ENCODE measurements at places on chromosomes 1 and 21. TPM values are rescaled to one million over a fixed set of nuclear protein-coding genes. Genes with fewer than 3 reads are reported as not detected.

DNA sequence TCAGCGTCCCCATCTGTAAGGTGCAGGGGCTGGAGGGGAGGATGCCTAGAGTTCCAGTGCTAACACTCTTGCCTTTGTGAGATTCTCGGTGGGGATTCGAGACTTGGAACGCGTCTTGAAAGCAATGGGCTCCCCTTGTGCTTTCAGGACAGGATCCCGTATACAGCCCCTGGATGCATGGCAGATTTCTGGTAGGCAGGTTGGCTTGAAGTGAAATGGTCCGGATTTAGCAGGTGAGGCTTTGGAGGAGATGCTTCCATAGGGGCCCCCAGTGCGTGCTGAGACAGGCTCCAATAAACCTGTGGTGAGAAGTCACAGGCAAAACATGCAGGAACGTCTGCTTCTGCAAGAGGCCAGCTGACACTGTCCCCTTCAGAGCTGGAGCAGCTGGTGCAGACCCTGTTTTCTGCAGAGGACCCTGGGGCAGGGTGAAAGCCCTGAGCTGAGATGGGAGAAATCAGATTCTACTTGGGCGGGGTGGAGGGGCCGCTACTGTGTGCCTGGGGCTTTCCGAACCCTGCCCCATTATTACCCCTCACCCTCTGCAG is 270.4 kb downstream of the PTPRU start:
- H3K27me3 ChIP-seq: no peaks in the 10 kb centered on the region
- H3K4me3 ChIP-seq: no peak overlapping the region
- no peak for DNase-seq
- H3K4me1 ChIP-seq: no peaks in the 10 kb centered on the region

DNA sequence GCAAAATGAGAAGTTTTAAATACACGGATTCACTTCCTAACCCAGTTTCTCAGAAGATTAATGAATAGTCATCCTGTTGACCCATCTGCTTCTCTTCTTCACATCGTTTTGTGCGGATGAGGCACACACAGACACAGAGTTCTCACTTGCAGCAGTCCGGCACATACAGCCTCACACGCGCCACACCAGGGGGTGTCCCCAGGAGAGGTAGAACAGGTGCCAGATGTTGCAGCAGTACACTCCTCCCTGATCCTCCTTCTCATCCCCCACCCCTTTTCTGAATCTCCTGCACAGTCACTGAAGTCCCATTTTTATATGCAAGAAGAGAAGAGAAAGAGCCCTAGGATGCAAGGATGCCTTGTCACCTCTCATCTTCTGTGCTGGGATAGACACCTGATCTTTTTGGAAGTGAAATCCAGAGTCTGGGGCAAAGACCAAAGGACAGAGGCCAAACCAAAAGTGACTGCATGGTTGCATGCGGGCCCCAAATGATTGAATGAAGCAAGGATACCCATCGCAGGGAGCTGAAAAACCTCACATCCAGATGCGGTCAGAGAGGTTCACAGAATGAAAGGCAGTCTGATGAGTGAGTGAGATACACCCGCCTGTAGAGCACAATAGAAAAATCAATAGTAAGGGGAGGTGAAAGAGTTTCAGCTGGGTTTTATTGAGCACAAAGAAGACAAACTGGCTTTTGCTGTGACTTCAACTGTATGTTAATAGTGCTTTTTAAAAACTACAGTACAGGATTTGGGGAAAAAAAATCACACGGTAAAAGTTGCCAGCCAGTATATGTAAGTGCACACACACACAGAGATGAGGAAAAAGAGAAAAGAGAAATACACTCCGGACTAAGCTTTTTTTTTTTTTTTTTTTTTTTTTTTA is 28.9 kb downstream of the PBX1 start:
- H3K4me1 ChIP-seq: peaks cover 22% of the 10 kb centered on the region

GRCh38 chr1:24421502-24421901 is 5.9 kb downstream of the NIPAL3 start:
- H3K4me3 ChIP-seq: no peak overlapping the region
- DNase-seq: no peak
- H3K4me1 ChIP-seq: no peaks in the 10 kb centered on the region
- H3K27me3 ChIP-seq: no peaks in the 10 kb centered on the region

DNA sequence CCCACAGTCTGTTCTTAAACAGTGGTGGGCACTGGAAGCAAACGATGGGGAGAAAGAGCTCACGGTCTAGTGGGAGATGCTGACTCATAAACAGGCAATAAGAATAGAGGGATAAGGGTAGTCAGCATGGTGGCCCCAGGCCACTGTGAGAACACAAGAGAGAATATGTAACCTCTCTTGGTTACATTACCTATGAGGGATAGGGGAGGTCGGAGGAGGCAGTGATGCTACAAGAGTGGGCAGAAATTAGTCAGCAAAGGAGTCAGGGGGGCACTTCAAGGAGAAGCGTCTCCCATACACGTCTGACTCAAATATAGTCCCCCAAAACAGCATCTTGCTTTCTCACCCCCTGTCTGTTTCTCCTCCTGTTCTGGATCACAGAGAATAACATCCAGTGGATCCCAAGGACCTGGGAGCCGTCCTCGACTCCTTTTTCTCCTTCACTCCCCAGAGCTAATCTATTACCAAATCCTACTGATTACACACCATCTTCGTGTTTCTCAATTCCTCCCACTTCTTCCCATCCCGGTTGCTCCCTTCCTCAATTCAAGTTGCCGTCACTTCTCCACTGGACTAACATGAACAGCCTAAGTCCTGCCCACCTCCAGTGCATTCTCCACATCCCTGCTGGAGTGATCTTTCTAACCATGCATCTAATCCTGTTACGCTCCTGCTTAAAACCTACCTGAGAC is 2.1 kb downstream of the SLAMF8 start:
- H3K27me3 ChIP-seq: no peaks in the 10 kb centered on the region
- H3K4me3 ChIP-seq: no peak overlapping the region
- no peak overlapping the region for H3K27ac ChIP-seq
- H3K36me3 ChIP-seq: no peaks in the 10 kb centered on the region
- peaks cover 2% of the 10 kb centered on the region for H3K4me1 ChIP-seq

Gene MMEL1
- 1.1 TPM for total RNA-seq

Gene ANGPTL1
- total RNA-seq: 44.1 TPM
